ENCODE measurements at places on chromosomes 11 and 22.

- DNase-seq, result no peak
Measured at GRCh38 chr22:23401910-23402274, 178.2 kb downstream of the IGLL1 start.

GRCh38 chr11:83088965-83089364 is 17.3 kb upstream of the RAB30 start:
- DNase-seq, result no peak

DNA sequence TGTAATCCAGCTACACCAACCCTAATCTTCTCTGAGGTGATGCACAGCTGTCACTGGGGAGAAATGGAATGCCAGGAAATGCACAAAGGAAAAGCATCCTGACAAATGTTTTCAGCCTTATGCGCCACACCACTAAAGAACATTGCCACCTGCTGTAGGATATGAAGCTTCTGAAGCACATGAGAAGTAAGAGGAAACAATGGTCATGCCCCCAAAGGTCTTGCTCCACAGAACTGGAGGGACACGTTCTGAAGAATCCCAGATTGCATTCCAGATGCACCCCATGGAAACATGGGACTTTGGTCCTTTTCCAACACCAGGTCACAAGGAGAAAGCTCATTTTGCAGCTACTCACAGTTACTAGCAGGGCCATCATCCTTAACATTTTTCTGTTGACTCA is 48.7 kb upstream of the ZBED5 start:
- no peak for DNase-seq

DNA sequence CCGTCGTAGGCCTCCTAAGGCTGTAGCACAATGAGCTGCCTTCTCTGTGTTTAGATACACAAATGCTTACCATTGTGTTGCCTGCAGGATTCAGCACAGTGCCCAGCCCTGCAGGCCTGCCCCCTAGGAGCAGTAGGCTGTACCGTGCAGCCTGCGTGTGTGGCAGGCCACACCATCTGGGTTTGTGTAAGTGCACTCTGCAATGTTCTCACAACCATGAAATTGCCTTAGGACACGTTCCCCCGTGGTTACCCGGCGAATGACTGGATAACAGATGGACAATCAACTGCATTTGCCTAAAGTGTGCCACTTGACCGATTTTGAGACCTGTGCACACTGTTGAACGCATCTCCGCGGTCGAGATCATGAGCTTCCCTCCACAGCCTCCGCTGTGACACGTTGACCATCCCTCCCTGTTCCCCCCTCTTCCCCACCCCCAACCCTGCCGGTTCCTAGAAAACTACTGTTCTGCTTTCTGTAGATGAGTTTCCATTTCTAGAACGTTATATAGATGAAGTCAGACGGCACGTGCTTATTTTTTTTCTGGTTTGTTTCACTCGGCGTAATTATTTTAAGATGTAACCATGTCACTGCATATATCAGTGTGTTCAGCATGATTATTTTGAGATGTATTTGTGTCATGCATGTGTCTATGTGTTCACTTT is 22.2 kb upstream of the CTSD start:
- no peak for DNase-seq

DNA sequence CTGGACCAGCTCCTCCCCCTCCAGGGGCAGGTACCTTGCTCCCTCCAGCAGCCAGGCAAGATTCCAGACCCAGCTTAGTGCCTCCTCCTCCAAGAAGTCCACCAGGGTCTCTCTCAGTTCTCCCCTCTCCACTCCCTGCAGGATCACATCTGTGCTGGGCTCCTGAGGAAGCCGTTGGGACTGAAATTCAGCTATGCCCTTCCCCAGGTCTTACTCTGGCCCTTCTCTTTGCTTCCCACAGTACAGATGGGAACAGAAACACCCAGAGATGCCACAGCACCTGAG is 14.6 kb downstream of the WNT7B start:
- DNase-seq, result no peak

DNA sequence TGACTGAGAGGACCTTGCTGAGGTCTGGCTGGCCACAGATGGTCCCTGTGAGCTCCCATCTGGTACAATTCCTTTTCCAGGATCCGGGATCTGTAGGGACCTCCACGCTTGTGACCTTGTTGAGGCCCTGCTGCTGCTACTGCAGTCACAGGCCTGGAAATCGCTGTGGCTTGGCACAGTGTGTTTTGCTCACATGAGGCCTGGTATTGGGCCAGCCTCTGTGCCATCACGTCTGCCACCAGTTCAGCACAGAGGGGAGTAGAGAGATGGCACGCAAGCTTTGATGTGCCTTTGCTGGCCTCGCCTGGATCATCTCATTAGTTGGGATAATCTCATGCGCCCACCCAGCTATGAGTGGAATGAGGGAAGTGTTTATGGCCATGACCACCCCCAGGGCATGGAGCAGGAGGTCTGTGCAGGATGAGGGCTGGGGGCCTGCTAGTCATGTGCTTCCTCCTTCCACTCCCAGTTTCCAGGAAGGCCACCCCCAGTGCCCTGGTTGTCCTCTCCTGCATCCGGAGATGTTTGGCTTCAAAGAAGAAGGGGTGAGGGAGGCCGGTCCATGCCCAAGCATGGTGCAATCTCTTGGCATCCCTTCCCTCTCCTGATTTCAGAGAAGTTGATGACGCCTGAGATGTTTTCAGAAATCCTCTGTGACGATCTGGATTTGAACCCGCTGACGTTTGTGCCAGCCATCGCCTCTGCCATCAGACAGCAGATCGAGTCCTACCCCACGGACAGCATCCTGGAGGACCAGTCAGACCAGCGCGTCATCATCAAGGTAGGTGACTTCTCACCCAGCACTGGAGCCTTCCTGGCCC is 22.4 kb downstream of the DERL3 start:
- DNase-seq, result no peak

DNA sequence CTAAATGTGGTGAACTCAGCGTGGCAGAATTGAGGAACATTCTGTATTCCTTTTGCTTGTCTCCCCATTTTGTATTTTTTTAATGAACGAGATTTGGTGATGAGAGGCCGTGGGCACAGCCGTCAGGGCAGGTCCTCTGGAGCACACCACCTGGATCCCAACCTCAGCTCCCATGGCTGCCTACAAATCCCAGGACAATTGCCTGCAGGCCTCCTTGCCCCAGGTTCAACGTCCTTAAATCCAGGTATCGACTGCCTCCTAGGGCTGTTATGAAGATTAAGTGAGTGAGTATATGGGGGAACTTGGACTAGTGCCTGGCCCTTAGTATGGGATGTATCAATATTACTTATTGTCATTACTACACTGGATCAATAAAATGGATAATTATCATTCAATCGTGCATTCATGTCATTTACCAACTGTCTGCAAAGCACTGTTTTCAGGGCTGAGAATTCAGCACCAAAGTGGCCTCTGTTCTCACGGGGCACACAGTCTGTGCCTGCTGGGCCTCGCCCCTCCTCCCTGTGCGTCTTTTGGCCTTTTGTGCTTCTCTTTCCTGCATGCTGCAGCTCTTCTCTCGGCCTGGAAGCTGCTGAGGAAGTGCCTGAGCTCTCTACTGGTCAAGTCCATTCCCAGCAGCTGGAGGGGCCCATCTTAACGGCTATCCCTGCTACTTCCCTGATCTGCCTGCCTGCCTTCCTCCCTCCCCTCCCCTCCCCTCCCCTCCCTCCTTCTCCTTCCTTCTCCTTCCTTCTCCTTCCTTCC is 1343.7 kb downstream of the BRD1 start:
- DNase-seq, result no peak

GRCh38 chr11:131906963-131907362 is 536.5 kb downstream of the NTM start:
- no peak for DNase-seq

DNA sequence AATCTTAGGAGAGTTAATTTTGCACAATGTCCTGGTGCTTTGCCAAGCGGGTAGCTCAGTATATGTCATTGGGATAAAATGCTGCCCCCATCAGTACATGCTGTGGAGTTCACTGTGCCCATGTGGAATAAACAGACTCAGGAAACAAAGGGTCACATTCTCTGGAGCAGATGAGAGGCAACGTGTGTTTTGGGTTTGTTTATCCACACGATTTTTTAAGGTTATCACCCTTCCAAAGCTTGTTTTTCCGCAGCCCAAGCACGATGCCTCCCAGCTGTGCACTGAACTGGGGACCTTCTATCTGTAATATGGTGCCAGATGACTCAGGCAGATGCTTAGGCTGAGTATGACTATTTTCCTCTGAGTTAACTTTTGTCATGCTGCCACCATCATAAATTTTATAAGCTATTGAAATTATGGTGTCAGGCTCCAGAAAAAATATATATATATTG is 6.5 kb downstream of the OR4D6 start:
- DNase-seq, result no peak

GRCh38 chr11:120011836-120012235 is 126.1 kb downstream of the TRIM29 start:
- DNase-seq, result no peak
